ENCODE measurements at places on chromosomes 4 and X. TPM values are rescaled to one million over a fixed set of nuclear protein-coding genes. Genes with fewer than 3 reads are reported as not detected.

DNA sequence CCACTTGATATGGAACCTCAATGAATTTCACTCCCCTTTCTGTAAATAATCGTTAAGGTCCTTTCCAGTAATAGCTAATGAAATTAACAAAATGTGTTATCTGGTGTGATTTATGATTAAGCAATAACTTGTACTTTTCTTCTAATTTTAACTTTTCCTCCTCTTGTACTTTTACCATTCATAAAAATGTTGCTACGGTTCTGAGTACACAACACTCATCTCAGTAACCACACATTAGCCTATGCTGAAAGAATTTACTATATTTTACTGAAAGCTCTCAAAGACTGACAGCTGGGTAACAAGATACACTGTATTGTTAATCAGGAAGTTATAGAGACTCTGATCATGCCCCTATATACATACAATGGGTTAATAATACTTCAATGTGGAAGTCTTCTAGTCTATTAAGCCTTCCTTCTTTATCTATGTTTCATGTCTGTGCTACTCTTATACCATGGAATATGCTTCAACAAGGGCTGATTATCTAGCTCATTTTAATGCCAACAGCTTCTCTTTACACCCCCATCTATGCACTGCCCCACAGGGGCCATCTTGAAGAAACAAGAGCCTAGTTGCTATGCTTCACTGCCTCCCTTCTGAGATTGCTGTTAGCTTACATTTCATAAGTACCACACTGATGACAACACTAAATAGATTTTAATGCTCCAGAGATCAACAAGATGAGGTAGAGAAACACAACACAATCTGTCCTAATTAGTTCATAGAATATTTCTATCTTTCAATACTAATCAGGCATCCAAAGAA lies 39.1 kb downstream of the LAMP2 start:
- ATAC-seq = no peak

GRCh38 chr4:127880763-127881562 lies at the start of gene PLK4:
PLK4 (plus strand) TSS chr4:127880893; CDS start chr4:127881135, 242 bp downstream.
- peak; percentile 96 for ATAC-seq

- no peak for ATAC-seq
These were observed 32.2 kb downstream of the TBC1D14 start for GRCh38 chr4:6941796-6942195.

DNA sequence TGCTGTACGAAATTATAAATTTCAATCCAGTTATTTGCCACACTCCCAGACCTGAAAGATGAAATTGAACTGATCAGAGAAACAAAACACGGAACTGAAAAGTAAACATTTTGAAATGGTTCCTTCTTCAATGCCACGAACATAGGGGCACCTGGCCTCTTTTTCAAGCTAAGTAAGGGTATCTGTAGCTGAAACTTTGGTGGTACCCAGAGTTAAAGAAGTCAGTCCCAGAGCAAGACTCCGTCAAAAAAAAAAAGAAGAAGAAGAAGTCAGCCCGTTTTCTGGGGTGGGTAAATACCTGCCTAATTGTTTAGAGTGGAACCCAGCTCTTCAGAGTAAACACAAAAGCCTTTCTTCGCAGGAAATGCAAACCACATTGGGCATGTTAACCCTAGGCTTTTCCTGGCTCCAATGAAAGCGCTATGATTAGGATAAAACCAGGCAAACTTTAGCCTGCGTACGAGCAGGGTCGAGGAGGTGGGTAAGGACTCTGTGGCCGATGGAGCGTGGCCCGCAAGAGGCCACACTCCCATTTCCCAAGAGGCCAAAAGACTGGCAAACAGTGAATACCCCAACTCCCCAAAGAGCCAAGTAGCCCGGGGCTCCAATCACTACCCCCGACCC lies 1.3 kb downstream of the ANTXR2 start:
- ATAC-seq = no peak

DNA sequence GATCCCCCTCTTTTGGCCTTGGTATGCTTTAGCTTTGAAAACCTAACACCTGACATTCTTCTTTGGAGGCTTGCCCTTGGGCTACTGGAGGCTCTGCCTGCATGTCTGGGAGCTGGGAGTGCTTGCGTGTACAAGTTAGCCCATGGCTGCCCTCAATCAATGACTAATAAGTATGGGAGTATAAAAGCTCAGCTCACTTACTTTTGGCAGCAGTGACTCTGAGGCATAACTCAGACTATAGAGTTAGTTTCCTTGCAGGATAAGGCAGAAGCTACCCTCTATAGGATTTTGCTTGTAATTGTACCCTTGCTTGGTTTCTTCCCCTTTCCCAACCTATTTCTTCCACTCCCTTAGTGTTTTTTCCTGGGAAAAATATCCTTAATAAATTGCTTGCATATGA lies 247.9 kb downstream of the PPP1R2C start:
- peak; percentile 36 for ATAC-seq

DNA sequence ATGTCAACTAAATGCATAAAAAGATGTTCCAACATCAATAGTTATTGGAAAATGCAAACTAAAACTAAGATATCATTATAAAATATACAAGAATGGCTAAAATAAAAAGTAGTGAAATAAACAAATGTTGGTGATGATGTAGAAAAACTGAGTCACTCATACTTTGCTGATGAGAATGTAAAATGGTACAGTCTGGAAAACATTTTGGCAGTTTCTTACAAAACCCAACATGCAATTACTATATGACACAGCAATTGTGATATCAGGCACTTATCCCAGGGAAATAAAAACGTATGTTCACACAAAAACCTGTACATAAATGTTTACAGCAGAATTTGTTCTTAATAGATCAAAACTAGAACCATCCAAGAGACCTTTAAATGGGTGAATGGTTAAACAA lies 182.6 kb downstream of the RTL9 start:
- ATAC-seq = no peak

DNA sequence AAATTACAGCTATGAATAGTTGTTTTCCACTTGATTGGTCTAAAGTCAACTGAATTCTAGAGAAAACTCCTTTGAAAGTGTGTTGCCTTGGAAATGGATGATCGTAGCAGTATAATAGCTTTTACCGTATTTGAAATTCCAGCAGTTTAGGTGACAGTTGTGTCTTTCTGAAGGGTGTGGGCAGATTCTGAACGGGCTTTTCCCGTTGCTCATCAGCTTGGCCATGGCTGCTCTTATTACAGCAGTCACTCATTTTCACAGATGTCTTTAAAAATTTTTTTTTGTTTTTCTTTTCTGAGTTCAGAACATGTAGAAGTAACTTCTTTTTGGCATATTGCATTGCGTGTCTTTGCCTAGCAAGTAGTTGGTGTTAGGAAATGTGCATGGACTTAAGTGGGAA lies 69.6 kb upstream of the SLC4A4 start:
- ATAC-seq = peak; percentile 77

- no peak for ATAC-seq
These were observed 31.6 kb downstream of the UGDH start for GRCh38 chr4:39495446-39496213.

DNA sequence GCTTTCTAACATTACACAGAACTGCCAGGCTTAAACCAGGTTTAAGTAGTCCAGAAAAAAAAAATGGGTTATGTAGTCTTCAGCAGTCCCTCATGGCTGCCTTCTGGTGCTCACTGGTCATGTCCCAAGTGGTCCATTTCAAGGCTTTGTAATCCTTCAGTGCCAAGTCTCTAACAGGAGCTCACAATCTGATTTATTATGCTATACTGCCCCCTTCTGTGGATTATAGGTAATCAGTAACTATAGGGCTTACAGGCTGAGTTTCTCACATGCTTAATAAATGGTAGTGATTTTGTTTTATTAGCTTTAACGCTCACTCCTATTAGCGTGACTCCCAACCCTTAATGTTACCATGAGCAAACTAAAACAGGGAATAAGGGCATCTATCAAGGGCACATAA lies 92.5 kb upstream of the EDA2R start:
- ATAC-seq = no peak

DNA sequence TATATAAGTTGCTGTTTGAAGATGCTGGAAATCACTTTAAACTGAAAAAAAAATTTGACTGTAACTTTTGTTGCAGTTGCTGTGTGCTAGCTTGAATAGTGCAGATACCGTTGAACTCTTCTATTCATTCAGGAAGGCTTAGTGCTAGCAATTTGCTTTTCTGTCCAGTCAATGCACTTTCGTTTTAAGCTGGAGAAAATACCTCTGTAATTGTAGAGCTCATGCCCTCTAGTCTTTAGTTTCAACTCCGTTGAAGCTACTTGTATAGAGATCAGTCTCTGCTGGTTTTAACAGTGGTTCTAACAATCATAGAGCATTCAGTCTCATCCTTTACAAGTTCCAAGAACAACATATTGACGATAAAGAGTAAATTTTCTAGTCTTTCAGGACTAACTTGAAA lies 49.0 kb upstream of the TRPC3 start:
- peak; percentile 39 for ATAC-seq

DNA sequence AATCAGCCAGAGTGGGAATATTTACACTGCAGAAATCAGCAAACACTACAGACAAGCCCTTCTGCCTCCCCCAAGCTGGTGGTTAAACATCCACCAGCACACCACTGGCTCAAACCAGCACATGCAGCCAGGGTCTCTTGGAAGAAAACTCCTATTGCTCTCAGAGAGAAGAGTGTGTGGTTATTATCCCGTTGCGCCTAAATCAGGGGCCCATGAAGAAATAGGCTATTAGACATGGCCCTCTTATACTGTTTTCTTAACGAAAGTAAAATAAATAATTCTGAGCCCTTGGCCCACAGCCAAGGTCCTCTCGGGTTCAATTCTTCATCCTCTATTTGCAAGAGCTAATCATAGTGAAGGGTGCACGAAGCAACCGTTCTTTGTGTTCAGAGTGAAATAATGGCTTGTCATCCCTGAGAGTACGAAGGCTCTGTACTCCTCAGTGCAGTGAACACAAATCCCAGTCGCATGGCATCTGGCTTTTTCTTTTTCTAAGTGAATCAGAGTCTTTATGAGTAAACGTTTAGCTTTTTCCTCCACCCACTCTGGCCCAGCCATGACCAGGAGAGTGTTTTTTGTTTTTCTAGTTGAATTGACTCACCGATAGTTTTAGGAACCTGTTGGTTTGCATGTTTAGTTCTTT lies 33.4 kb upstream of the RBM47 start:
- ATAC-seq = peak; percentile 97

Gene ARHGAP6
- 0.95 TPM for total RNA-seq

Gene ANKRD50
- total RNA-seq = 12.3 TPM

Gene FGF5
- total RNA-seq = 3.3 TPM

Gene INTU
- total RNA-seq = 12.8 TPM

Gene OPHN1
- 7.4 TPM for total RNA-seq

Gene DNASE1L1
- total RNA-seq = 7.4 TPM

Gene SCML2
- 1.1 TPM for total RNA-seq

Measured in motor neuron (in vitro differentiated cells).